ENCODE measurements at places on chromosomes 2 and 18.

DNA sequence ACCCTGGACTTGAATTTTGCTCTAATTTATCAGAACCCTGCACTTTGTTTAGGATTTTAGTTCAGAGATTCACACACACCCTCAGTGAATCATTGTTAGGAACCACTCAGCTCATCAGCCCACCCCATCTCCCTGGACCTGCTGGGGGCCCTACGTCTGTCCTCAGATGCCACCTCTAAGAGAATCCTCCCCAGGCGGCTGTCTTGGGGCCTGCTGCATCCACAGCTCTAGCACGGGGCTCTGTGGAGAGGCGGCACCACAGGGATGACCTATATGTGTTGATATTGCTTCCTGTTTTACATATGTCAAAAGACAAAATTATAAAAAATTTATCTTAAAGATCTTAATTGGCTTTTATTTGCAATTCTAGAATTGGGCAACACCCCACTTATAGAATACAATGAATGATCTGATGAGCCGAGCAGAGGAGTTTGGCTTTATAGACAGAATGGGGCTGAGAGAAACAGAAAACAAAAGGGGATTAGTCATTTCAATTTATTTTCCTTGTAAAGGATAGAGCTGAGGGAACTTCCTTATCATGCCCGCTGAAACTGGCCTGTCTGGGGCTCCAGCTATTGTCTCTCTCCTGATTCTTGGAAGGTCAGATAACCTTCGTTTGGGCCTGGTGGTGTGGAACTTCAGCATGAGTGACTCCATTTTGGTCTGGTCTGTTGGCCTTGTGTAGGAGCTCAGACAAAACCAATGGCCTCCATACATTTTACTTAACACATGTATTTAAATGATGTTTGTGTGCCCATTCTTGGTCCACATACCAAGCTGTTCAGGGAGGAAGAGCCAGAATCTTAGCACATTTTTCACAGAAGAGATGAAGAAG, 1.4 kb downstream of the MYO7B start:
- no peak for DNase-seq

DNA sequence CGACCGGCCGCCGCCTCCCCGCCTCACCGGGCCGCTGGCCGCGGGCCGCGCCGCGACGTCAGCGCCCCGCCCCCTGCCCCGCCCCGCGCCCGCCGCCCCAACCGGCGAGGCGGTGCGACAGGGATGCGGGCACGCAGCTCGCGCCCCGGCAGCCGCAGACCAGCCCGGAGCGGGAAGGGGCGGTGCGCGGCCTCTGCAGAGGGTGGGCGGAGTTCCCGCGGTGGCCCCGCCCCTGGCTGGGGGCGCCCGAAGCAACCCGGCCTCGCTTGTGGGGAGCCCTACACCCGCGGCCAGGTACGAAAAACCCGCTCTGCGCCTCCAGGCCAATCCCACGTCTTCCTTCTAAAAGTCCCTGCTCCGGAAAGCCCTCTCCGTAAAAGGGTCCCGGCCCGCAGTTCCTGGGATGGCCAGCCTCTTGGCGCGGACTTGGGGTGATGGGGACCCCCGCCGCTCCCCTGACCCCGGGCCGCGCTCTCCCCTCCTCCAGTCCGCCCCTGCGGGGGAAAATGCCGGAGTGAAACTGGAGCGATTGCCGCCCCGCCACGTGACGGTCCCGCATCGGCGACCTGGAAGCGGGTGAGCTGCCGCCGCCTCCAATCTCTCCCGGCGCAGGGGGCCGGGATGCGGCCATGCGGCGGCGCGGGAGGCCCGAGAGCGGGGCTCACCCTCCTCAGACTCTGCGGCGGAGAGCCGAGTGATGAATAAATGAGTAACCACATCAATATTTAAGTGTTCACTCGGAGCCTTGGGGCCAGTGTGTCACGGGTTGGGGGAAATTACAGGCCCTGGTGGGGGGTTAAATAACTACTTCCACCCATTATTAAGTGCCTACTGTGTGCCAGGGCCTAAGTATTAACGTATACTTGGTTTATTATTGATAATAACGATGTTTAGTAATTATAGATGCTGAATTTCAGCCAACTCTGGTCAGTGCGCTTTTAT, at the start of gene RAB11FIP5:
RAB11FIP5 (minus strand) TSS at position 36 of the 942 bp plus-strand sequence. CDS start 171 bp downstream, outside the sequence.
- DNase-seq, result peak; percentile 81

DNA sequence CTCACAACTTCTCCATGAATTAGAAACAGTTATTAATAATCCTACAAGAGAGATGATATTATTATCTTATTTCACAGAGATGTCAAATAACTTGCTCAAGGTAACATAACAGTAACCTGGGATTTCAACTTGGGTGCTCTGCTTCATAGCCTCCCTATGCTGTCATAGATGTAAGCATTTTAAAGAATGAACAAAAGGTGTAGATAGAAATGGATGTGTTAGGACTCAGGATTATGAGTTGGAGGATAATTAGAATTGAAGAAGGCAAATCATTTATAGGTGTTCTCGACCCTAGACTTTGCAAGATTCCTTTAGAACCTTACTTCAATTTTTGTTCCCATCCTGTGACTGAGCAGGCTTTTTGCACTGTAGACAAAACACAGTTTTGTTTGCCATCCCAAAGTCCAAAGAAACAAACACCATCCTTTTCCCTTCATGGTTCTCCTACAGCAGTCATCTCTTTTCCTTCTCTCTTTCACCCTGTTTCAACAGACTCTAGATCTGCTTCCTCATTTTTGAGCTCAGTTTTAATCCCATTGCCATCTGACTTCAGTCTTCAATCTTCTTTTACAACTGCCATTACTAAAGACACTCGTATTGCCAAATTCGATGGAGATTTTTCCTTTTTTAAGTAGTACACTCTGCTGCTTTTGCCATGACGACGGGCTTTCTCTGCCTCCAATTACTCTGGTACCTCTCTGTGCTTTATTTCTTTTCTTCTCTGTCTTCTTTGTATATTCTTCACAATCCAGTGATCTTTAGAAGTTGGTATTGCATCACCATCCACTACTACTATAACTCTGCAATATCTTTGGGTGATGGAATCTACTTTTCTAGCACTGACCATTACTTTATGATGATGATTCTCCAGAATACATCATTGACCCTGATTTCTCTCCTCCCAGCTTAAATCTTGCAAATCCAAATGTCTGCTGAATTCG, 4.5 kb downstream of the HNMT start:
- no peak for DNase-seq

DNA sequence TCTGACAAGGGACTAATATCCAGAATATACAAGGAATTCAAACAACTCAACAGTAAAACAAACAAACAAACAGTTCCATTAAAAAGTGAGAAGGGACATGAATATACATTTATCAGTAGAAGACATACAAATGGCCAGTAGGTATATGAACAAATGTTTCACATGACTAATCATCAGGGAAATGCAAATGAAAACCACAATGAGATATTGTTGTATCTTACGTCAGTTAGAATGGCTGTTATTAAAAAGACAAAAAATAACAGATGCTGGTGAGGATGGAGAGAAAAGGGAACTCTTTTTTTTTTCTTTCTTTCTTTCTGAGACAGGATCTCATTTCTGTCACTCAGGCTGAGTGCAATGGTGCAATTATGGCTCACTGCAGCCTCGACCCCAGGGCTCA, 175.5 kb downstream of the CAMKMT start:
- DNase-seq, result no peak

- no peak for DNase-seq
These were observed 139.2 kb upstream of the COL3A1 start for GRCh38 chr2:188835006-188835405.

GRCh38 chr2:26672112-26672817, 20.3 kb upstream of the KCNK3 start:
- no peak for DNase-seq

DNA sequence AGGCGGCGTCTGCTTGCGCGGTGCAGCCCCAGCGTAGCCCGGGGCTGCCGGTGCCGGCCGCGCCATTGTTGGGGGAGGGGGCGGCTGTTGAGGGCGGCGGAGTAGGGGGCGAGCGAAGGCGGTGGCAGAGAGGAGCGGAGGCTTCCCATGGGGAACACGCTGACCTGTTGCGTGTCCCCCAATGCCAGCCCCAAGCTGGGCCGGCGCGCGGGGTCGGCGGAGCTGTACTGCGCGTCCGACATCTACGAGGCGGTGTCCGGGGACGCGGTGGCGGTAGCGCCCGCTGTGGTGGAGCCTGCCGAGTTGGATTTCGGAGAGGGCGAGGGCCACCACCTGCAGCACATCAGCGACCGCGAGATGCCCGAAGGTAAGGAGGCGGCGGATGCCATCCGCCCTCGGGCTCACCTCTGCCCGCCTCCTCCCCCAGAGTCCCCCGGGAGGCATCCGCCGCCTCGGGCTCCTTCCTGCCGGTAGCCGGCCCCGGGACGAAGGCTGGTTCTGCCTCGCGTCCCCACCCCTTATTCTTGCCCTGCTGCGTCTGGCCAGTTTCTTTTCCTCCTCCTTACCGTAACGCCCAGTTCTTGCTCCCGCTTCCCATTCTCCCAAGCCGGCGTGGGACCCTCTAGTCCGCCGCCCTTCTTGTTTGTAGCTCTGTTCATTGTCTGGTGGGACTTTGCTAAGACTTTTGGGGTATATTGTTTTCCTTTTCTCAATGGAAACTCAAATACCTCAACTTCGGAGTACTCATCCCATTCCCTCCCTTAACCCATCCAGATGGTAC, 500 bp downstream of the CCNYL1 start:
- DNase-seq, result peak; percentile 66
